ENCODE measurements at places on chromosomes 3 and 15.
A peak's percentile ranks its signal among the peaks of the same experiment; 100 is the strongest.

- DNase-seq, result no peak
Observed at GRCh38 chr3:105253225-105253624, 113.5 kb upstream of the ALCAM start.

GRCh38 chr15:65663521-65663920 lies 41.8 kb downstream of the SLC24A1 start:
- DNase-seq, result no peak

DNA sequence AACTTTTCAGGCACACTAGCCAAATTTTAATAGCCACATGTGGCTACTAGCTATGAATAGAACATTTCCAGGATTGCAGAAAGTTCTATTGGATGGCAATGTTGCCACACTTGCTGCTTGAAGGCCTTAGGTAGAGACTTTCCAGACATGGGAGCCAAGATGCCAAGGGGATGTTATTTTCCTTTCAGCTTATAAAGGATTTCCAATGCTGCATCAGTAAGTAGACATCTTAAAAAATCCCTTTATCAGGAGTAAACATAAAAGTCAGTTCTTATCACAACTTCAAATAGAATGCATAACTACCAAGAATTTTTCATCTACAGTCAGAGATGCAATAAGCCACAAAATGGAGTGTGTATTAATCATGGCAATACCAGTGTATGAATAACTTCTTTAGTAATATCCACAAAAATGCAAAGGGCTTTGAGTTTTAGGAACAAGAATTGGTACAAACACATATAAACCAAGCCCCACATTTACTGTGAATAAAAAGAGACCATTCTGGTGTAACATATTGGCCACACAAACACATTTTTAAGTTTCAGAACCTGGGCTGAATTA lies 457.1 kb upstream of the ADAMTS9 start:
- DNase-seq, result no peak

GRCh38 chr15:97902140-97902780 lies 58.2 kb upstream of the ARRDC4 start:
- no peak for DNase-seq

DNA sequence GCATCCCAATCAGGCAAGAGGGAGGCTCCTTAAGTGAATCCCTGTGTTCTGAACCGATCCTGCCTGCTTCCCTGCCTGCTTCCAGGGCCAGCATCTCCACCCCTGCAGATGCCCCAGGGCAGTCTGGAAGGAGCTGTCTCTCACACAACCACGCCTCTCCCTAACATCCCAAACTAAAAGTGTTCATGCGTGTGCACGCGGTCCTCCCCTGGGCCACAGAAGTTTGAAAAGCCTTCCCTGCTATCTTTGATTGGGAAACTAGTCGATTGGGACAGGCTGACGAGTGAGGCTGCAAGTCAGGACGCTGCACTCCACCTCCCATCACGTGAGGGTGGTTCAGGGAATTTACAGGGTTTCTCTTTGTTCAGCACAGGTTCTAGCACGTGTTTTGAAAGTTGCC lies 340.9 kb upstream of the ICE2 start:
- no peak for DNase-seq

GRCh38 chr15:57085267-57085666 lies 166.8 kb downstream of the TCF12 start:
- no peak for DNase-seq

DNA sequence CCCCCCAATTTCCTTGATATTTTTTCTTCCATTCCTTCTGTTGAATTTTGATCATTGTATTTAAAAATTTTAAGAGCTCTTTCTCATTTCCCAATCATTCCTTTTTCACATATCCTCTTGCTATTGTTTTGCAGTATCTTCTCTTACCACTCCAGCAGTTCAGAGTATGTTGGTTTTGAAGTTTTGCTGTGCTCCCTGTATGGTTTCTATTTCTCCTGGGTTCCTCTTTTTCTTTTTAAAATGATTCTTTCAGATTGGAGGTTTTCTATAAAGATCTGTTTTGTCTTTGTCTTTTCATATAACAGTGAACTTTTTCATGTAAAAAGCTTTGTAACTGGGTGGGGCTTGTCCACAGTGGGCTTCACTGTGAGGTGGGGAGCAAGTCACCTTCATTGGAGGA lies 12.8 kb downstream of the USP3 start:
- no peak for DNase-seq

GRCh38 chr15:79432345-79433275 lies 474 bp downstream of the MINAR1 start:
- DNase-seq, result no peak

DNA sequence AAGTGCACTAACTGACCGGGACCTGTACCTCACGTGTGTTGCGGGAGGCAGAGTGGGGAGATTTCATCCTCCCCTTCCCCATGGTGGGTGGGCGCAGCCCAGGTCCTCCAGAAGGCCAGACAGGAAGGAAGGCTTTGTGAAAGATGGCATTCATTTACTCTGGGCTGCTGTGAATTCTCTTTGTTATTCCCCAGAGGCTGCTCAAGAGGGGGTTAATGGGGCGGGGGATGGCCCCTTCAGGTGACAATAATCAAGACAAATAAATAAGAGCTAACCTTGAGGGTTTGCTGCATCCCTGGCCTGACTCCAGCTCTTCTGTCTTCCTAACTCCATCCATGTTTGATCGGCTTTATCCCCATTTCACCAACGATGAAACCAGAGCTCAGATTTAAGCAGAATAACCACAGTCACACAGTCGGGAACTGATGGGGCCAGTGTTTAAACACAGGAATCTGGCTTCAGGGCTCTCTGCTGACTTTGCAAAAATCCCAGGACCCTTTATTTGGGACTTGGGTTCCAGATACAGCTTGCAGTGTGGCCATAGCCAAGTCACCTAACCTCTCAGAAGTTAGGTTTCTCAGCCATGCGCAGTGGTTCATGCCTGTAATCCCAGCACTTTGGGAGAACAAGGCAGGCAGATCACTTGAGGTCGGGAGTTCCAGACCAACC lies 16.5 kb downstream of the PIF1 start:
- DNase-seq, result no peak

GRCh38 chr15:29130951-29131839 lies 138.4 kb downstream of the NSMCE3 start:
- DNase-seq, result no peak

DNA sequence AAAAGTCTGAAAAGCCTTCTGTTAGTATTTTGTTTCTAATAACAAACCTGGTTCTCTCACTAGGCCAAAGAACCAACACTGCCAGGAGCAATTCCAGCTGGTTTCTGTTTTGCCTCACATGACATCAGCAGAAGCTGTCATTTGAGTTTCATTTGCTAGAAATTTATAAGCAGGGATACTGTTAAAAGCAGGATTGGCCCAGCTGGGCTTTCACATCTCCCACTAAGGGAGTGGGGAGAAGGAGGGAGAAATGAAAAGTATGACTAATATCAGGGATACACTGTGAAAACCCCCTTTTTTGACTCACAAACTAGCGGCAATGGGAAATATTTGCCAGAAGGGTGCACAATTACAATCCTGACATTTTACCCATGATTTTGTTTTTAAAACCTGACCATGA lies 5.3 kb downstream of the CCDC80 start:
- DNase-seq, result no peak

DNA sequence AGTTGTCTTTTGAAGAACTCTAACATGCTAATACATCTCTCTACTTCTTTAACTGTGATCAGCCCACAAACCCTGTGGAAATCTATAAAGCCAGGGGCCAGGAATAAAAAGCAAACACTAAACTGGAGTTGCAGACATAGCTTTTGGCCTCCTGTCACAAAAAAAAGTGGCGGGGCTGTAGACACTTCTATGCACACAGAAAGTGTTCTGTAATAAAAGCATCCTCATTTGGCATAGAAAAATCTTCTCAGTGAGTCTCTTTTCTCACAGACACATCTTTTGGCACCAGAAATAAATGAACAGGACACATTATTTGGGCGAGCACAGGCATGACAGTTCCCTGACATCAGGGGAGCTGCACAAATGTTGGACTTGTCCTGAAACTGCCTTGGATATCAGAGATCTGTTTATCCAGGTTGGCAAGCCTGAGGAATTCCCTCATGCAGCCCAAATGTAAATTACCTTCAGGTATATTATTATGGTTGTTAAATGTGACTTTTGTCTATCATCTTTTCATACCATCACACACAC lies 355.4 kb downstream of the FGF12 start:
- no peak for DNase-seq

GRCh38 chr3:119969759-119970158 lies 124.5 kb downstream of the GSK3B start:
- no peak for DNase-seq

DNA sequence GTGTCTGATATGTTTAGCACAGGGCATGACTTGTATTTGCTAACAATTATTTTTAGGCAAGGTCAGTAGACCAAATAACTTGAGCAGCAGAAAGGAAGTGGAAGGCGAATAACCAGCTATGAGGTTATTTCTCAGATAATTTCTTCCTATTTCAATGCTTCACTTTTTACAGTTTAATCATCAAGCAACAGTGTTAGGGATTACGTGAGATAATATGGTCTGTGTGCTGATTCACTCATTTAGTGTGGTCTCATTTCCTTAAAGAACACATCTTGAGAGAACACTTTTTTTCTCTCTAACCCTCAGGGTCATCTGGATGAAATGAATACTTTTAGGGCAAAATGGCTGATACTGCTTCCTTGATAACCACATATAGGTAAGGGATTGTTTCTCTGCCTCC lies 126.0 kb upstream of the CCNL1 start:
- no peak for DNase-seq

DNA sequence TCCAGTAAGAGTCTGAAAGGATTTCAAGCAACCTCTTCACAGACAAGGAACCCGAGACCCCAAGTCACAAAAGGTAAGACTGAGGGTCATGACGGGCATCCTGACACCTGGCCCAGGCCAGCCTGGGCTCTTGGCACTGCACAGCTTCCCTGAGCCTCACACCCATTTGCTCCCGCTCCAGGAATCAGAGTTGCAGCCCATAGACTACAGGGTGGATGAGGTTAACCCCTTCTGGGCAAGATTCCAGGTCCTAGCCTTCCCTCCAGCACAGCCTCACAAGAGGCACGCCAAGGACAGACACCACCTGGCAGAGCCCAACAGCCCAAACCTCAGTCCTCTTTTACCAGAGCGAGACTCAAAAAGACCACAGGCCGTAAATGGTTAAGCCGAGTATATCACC lies 36.2 kb downstream of the RBPMS2 start:
- no peak for DNase-seq

DNA sequence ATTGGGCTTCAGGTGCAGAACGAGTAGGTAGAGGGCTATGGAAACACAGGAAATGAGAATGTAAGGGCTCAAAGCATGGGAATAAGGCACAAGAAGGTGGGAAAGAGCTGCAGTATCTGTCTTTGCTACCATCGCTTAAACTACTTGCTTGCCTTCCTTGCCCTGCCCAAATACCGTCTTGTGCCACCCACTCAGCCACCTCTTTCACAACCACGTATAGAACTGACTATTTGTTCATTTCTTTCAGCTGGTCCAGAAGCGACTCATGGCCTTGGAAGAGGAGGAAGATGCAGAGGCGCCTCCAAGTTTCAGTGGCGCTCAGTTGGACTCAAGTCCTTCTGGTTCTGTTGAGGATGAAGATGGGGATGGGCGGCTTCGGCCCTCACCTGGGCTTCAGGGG lies 11.8 kb downstream of the LPCAT4 start:
- no peak for DNase-seq

GRCh38 chr3:124935794-124936542 lies 1.4 kb upstream of the MUC13 start:
- DNase-seq, result no peak

GRCh38 chr3:14507305-14507741 lies 32.8 kb downstream of the GRIP2 start:
- DNase-seq, result no peak

- peak; percentile 0 for DNase-seq
Observed at GRCh38 chr3:96813820-96814650, at the start of gene EPHA6. Gene EPHA6 (plus strand): TSS chr3:96814594.

DNA sequence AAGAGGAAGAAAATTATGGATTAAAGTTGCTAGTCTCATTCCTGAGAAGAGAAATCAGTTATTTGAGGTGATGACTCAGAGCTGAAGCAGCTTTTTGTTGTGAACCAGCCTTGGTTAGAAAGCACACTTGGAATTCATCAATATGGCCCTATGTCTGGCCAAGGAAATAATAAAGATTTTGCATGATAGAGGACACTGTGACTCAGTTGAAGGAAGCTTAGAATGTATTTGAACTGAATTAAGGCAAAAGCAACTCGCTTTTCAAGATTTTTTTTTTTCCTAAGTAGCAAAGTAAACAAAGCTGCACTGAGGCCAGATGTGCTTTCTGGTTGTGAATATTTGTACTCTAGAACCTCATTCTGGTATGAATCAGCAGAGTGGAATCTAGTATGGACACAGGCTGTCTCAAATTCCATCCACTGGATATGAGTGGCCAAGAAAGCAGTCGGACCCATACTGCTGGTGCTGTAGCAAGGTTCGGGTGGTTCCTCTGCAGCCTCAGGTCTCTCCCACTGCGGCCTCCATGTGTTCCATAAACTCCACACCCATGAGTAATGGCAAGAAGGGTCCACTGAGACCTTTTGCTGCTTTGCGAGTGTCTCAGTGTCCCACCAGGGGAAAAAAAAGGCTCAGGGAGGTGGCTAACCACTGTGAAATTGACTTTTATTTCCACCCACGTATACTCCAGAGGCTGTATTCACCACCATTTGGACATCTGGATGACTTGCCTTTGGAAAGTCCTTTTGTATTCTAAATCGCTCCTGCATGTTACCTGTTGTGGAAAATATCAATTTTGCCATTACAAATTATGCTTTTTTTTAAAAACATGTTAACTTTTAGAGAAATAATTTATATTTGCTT lies 53.1 kb downstream of the TGFBR2 start:
- DNase-seq, result no peak

- DNase-seq, result no peak
Observed at GRCh38 chr3:30596152-30596551, 10.2 kb upstream of the TGFBR2 start.

Data from NCI-H187 treated with DMSO at 0.1 percent for 48 hours (cell line).